ENCODE measurements at places on chromosomes 2 and 18.

- no peak for DNase-seq
Measured at GRCh38 chr2:188456114-188456909, 164.6 kb downstream of the GULP1 start.

DNA sequence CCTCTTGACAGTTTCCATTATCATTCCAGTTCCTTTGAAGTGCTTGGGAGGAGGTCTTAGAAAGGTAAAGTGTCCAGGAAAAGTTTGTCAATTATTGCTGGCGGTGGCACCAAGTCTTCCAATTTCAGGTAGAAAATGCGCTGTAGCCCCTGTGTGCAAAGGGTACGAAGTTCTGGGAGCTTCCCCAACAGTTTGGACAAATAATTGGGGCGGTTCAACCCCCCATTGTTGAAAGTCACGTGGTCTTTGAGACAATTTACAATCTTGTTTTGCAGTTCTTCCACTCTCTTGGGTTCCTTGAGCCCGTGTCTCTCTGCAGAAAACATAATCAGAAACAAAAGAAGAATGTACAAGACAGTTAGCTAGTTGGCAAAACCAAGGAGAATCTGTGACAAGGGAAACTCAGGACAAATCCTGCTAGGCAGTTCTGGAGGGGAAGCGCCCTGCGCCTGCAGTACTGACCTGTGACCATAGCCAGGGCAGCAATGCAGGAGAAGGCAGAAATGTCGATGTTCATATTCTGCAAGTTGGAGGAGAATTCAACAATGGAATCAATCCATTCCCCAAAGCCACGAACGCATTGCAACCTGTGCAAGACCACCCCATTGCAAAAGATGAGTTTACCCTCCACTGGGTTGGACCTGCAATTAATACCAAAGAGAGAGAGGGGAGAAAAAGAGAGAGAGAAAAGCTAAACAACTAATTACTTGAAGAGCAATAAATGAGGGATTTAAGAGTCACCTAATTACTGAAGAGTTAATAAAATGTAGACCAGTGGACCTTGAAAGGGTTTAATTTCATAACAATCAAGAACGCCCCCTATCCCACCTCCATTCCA, 6.6 kb downstream of the NR4A2 start:
- DNase-seq: no peak

GRCh38 chr2:151097895-151098294, 163.8 kb downstream of the RBM43 start:
- peak; percentile 28 for DNase-seq

GRCh38 chr2:70678576-70679143, 89.3 kb downstream of the ADD2 start:
- DNase-seq: no peak

GRCh38 chr2:124395961-124396360, 370.9 kb downstream of the CNTNAP5 start:
- DNase-seq: no peak

DNA sequence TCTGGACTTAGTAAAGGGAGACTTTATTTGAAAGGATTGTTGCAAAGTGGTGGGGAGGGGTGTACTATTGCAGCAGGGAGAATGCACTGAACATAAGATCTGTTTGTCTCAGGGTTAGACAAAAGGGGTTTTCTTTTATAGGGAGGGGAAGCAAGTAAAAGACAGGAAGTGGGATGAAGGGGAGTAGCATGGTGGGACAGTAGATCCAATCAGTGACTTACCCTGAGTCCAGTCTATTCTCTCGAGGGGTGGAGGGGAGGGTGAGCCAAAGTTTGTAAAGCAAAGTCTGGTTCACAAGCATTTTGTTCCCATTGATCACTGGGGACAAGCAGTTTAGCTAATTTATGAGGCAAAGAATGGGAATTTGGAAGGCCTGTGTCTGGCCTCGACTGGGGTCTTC, 35.0 kb upstream of the CYP27C1 start:
- no peak for DNase-seq

- no peak for DNase-seq
Measured at GRCh38 chr2:164842624-164842966, 972 bp upstream of the COBLL1 start.

DNA sequence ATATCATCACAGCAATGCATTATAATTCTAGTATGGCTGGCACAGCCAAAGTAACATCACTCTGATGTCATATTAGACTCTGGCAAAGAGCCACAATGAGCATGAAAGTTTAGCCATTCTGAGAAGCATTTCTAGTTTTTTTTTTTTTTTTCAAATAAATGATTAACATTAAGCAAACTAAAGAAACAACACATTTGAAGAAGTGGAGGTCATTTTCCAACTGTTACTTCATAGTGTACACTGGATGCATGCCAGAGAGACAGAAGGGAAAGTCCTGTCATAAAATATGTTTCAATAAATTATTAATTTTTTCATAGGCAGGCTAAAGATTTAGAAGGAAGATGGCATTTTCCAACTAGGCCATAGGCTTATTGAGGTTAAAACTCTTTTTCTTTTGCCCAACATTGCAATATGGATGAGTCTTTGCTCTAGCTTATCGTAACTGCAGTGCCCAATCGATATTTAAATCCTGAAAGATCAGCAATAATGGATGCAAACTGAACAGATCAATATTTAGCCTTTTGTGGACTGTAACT, 1630.4 kb upstream of the ACVR2A start:
- DNase-seq: no peak

DNA sequence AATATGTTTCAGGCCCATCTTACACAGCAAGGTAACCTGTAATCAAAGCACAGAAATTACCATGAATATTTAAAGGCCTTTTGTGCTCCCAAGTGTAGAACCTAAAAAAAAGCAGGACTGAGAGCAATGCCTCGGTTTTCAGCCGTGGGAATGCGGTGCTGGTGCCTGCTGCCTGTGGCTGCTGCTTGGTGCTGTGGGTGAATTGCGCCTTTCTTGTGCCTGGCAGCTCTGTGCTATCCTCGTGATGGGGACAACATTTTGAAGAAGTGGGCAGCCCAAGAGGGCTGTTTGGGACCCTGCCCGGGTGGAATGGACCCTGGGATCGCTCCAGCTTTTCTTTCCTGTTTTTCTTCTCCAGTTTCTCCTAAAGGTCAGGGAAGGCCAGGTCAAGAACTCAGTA, 91.2 kb downstream of the ASAP2 start:
- DNase-seq: no peak

DNA sequence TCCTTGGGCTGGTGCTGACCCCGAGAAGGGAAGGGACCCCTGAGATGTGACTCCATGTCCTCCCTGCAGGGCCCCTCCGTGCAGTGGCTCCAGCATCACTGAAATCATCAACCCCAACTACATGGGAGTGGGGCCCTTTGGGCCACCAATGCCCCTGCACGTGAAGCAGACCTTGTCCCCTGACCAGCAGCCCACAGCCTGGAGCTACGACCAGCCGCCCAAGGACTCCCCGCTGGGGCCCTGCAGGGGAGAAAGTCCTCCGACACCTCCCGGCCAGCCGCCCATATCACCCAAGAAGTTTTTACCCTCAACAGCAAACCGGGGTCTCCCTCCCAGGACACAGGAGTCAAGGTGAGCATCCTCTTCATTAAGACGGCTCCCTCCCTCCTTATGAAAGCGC, 53.4 kb upstream of the ATG16L1 start:
- no peak for DNase-seq

GRCh38 chr2:127681288-127681804, 6.0 kb upstream of the LIMS2 start:
- no peak for DNase-seq

DNA sequence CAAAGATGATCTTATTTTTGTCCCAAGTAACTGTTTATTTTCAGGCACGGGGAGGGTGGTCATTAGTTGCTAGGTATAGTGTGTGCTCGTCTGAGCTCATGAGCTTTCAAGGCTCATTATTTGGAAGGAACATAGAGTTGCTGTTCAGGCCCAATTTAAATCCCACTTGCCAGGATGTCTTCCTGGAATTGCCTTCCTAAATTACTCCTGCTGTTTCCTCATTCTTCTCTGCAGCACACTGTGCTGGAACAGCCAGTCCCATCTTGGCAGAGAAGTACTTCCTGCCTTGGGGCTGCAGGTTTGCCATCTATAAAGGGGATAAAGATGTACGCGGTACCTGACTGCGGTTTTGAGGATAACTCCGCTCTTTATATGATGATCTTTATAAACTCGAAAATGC, 37.3 kb downstream of the GREB1 start:
- no peak for DNase-seq

DNA sequence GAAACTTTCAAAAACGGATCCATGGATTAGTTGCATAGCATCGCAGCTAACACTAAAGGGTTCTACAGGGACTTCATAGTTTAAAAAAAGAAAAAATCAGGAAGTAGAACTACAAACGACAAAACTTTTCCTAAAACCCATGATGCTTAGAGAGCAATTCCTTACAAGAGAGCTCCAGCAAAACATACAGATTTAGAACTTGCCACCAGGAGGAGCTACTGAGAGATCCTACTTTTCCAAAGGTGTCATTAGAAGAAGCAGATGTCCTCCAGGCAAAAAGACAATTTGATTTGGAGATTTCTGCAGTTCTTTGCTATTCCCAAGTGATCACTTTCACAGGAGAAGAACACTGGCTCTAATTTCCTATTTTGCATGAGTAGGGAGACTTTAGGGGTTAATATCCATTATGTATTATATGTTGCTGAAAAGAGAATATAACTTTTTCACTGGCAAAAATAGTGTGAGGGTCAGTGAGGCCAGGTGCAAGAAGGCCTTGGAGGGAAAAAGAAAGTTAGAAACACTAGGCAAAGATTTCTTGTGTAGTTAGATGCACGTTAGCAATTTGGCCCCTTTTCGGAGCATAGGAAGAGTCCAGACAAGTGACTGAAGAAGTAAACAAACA, 436.2 kb downstream of the SUCLG1 start:
- DNase-seq: peak; percentile 50

DNA sequence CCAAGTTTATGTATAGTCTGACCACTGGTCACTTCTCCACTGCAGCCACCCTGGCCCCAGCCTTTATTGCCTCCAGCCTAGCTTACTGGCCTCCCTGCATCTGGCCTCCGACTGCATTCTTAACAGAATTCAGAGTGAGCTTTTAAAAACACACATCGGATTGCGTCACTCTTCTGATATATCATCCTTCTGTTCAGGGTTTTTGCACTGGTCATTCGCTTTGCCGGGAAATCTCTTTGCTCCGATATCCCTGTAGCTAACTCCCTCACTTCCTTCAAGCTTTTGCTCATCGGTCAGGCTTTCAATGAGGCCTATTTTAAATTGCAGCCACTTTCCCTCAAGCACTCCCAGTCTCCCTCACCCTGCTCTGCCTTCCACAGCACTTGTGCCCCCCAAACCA, 101.6 kb upstream of the DLX2 start:
- no peak for DNase-seq

DNA sequence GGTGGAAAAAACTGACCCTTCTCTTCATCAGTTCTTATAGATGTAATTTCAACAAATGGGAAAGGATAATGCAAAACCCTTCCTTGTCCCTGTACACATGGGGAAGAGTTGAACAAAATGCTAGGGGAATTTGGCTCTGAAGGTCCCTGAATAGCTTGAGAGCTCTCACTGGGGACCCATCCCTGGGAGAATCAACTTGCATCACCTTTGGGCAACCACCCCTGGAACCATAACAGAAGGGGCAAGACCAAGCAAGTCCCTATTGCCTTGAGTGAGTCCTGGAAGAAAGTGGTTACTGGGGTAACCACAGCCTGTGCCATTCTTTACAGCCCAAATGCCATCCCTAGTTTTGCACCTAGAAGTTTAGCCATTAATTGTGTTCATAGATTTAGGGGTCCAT, 52.2 kb upstream of the B3GNT2 start:
- no peak for DNase-seq

DNA sequence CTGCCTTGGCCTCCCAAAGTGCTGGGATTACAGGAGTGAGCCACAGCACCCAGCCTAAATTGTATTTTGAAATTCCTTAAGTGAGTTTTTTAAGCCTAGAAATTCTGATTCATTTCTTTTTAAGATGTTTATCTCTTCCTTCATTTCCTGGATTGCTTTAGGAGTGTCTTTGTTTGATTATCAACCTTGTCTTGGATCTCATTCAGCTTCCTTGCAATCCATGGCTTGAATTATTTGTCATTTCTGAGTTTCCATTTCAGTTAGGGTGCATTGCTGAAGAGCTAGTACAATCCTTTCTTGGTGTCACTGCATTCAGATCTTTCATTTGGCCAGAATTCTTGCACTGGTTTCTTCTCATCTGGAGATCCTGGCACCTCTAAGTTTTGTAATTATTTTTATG, 606.4 kb upstream of the ZNF804A start:
- DNase-seq: no peak

- no peak for DNase-seq
Measured at GRCh38 chr2:231129216-231129615, 4.4 kb upstream of the HTR2B start.

DNA sequence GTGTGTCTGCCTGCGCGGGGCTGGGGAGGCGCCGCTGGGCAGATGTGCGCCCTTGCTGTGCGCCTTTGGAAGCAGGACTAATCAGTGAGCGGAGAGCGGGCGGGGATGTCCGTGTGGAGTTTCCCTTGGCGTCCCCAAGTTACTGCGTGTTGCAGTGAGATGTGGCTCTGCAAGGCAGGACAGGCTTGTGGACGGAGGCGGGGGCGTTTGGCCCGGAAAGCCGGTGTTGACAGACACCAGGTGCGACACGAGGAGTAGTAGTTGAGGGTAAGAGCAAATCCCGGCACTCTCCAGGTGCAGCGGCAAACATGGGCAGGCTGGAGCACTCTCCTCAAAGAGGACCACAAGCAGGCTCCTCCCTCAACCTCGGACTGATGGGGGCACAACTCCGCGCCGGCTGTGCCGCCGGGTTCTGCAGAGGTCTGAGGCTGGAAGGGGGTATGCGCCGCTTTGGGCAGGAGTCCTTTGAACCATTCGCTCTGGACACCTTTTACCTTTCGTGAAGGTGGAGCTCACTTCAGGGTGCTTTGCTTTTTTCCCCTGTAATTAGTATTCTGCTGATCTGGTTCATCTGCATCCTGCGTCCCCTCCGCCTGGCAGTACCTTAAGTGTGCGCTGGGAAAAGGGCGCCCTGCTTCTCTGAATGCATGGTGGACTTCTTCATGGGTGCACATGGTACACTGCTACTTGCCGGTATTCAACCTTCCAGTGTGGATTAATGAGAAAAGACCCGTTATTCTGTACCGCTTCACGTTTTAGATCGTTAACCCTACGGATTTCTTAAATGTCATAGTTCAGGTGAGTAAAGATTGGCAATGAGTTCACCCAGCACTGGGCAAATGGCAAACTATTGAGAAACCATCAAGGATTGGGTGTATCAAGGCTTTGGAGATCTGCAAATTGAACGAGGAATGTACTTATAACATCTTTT, 608 bp downstream of the CDH7 start:
- no peak for DNase-seq

DNA sequence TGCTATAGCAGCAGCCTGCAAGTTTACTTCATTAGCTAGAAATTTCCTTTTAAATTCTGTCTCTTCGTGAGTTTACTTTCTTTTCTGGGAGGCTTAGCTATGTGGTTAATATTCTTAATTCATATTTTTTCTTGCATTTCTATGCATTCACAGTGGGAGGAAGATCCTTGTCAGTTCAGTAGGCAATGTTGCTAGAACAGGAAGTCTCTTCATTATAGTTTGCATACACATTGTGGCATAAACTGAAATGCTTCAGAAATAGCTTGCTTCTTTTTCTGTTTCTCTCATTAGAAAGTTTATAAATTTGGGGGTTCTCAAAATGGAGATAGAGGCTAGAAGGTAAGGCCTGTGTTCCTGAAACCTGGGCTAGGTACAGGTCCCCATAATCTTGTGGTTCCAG, 8.1 kb upstream of the ARHGAP15 start:
- DNase-seq: no peak

GRCh38 chr2:180979749-180980105, 678 bp upstream of the UBE2E3 start:
- DNase-seq: no peak

- peak; percentile 11 for DNase-seq
Measured at GRCh38 chr2:102592601-102593000, 26.8 kb upstream of the SLC9A2 start.

GRCh38 chr2:233271693-233272092, 20.2 kb downstream of the ATG16L1 start:
- no peak for DNase-seq

Measured in fibroblast of skin of right biceps (primary cell).